NCI-H2029 (cell line): ENCODE measurements at places on chromosomes 6 and 20.
A peak's percentile ranks its signal among the peaks of the same experiment; 100 is the strongest.

DNA sequence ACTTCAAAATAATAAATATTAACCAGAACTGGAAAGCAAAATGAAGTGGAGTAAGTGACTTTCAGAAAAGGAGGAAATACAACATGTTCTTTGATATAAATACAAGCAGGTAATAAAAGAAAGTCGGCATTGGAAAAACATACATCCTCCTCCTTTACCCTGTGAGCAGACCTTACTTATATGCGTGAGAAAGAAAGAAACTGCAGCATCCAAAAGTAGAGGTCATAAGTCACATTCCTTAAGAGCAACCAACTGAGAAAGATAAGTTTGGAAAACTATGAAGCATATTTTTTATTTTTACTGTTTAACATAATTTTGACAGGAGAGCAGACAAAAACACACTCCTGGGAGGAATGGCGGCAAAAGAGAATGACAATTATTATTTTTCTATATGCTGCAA, 155.5 kb downstream of the HACE1 start:
- no peak for DNase-seq

GRCh38 chr6:159398633-159399032, 229.4 kb downstream of the FNDC1 start:
- DNase-seq: no peak

- DNase-seq: no peak
Observed at GRCh38 chr6:153553627-153554026, 422.5 kb upstream of the RGS17 start.

GRCh38 chr6:153092082-153093013, 38.7 kb downstream of the RGS17 start:
- DNase-seq: no peak

DNA sequence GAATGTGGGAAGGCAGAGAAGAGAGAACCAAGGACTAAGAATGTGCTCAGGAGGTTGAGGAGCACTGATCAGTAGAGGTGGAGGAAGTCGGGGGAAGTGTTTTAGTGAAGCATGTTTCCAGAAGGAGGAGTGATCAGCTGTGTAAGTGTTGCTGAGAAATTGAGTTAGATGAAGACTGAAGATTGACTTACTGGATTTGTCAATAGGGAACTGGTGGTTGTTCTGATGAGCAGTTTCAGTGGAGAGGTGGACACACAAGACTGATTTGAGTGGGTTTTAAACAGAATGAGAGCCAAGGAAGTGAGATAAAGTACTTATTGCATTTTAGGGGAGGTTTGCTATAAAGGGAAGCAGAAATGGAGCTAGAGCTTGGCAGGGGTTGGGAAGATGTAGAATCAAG, 182.6 kb downstream of the CDKAL1 start:
- DNase-seq: no peak

DNA sequence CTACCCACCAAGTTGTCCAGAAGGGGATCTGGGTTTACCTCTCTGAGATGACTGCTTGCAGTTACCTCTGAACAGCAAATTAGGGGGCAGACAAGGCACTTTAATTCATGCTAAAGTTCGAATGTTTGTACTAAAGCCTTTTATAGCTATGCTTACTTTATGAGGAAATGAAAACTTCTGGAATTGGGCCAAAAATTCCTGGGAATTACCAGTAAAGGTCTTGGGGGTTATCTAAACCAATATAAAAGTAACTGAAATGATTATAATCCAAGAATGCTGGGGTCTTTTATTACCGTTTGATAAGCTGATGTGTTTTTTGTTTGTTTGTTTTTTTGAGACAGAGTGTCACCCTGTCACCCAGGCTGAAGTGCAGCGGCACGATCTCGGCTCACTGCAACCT, 7.9 kb upstream of the LZTS3 start:
- peak; percentile 43 for DNase-seq

DNA sequence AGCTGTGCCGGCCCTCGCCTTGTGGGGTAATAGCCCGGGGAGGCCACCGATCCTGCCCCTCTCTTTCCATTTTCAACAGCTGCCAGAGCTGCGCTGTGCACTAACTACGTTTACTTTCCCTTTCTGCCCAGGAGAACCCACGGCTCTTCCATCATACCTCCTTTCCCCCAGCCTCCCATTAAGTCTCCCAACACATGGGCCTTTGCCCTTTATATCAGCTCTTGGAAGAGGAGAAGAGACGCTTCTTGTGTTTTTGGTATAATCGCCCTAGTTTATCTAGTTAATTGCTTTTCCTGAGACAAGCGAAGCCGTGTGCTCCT, 637 bp downstream of the UBR2 start:
- no peak for DNase-seq

DNA sequence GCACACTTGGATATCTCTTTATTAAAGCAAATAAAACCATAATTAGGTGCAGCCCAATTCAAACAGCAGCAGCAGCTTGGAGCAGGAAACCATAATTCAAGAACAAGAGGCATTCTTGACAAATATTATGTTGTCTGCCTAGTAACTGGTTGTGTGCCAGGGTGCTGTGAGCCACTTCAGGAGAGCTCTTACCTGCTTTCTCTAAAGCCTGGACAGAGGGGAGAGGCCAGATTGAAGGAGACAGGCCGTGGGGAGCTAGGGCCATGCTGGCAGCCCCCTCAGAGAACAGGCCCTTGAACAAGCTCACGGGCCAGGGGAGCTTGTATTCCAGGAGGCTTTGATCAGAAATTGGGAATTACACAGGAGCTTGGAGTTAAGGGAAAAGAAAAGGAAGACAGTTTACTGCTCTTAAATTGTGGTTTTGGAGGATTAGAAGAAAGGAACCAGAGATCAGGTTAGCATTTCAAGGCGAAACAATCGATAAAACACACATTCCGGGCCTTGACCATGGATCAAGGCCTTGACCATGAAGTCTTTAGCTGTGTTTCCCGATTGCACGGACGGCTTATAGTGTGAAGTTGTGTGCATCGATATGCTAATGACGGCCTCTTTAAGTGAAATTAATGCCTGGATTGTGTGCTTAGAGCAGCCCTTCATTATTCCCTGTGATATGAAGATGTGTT, 69.8 kb upstream of the NKX2-2 start:
- peak; percentile 95 for DNase-seq

GRCh38 chr6:113594726-113595125, 262.4 kb upstream of the MARCKS start:
- DNase-seq: no peak

DNA sequence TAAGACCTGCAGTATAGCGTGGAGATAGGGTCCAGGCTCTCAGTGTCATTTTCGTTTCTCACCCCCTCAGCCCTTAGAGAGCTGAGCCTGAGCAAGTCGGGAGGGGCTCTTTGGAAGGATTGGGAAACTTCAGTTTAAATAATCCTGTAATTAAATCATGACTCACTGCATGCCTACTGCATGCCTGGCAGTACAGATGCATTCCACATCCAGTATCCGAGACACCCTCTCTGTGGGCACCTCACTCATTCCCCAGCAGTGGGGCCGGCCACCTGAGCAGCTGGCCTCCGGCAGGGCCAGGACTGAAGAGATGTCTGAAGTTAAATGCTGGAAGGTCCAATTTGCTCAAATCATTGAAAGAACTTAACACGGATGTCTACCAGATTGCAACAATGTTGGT, 316.6 kb downstream of the THBS2 start:
- no peak for DNase-seq
